Stimulated activated CD8-positive, alpha-beta memory T cell treated with anti-CD3 and anti-CD28 coated beads, Interleukin-2, amount 100 ng/mL, for 1 hour (primary cell): ENCODE measurements at places on chromosomes 5 and 9.

- DNase-seq, result peak; percentile 69
Observed at GRCh38 chr9:124869986-124870560, 8.1 kb downstream of the ARPC5L start.

DNA sequence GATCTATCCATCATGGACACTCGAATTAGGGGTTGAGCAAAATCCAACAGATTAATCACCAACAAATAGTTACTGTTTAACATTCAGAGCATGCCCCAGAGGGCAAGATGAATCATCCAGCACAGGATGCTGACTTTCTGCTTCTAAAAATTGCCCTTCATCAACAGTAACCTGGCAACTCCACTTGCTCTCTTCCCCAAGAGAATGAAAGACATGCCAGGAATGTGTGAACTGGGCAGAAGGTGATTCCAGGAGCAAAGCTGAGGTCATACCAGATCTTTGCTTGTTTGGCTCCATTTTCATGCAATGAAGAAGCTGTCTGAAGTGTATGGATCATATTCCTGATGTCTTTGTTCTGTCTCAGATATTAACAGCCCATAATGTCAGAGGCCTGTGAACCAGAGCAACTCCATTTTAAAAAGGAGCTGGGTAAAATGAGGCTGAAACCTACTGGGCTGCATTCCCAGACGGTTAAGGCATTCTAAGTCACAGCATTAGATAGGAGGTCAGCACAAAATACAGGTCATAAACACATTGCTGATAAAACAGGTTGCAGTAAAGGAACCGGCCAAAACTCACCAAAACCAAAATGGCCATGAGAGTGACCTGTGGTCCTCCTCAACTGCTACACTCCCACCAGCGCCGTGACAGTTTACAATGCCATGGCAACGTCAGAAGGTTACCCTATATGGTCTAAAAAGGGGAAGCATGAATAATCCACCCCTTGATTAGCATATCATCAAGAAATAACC lies 2.5 kb upstream of the ZNF367 start:
- DNase-seq, result no peak

DNA sequence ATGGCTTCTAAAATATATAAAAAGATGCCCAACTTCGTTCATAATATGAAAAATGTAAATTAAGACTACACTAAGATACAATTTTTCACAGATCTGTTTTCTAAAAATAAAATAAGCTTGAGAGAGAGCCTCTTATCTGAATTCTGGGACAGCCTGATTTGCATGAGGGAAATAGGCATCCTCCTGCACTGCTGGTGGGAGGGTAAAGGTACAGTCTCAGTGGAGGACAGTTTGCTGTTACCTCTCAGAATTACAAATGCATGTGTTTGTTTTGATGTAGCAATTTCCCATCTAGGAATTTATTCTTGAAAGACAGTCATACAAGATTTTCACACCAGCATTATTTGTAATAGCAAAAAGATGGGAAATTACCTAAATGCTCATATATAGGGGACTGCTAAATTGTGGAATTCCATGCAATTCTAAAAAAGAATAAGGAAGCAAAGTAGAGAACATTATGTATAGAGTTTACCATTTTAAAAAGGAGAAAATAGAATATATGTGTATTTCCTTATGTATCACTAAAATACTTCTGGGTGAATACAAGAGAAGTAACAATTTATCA lies 75.7 kb downstream of the ZSWIM6 start:
- DNase-seq, result no peak

GRCh38 chr9:125529589-125530515 lies 177.2 kb downstream of the MAPKAP1 start:
- DNase-seq, result no peak

- DNase-seq, result no peak
Observed at GRCh38 chr5:143207563-143208364, 195.7 kb downstream of the NR3C1 start.

- DNase-seq, result no peak
Observed at GRCh38 chr5:107401470-107402122, 269.1 kb downstream of the EFNA5 start.

GRCh38 chr9:72633966-72634365 lies 112.6 kb downstream of the TMC1 start:
- DNase-seq, result no peak

DNA sequence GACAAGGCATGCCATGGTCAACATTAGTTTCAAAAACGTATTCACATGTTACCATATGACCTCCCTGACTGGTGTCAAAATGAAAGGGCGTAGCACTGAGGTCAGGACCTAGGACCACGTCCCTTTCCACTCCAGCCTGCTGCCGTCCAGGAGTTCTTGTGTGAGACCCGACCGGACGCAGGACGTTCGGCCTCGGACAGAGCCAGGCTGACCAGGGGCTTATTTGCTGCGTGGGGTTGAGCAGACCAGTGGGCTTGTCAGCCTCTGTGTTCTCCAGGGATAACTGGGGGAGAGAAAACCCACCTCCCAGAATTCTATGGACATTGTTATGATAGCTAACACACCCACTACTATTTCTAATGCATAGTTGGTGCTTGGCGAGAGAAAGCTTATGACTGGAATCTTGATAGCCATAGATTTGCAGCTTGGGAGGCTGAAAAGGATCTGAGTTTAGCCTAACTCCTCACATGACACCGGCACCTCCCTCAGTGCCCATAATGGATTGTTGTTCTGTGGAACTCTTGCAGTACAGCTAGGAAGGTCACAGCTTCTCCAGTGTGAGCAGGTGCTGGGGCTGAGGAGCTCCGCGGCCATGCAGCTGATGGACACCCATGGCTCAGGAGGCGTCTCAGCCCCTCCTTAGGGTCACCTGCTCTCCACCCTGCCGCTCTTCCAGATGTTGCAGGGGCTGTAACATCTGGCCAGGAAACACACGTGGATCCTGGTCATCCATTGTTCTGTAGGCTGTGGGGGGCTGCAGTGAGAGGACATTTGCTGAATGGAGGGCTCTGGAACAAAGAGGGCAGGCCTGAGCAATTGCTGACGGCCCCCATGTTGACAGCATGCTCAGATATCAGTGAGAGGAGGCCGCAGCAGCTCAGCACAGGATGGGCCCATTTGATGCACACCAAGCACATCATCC lies 368.4 kb downstream of the IRX2 start:
- DNase-seq, result no peak

DNA sequence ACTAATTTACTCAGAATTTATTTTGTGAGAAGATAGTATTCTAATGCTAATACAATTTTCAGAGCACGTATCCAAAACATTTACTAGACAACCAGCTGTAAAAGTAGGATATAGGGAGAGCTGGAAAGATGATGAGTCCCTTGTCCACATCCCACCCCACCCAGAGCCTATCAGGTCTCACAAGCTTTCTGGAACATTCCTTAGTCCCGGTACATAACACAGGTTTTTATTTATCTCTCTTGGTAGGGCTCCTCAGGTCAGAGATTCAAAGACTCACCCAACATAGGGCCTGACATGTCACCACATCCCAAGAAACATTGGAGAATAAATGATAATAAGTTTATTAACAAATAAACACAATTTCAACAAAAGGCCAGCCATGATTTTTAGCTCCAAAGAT lies 13.8 kb upstream of the RAD23B start:
- DNase-seq, result no peak
